Neuronal stem cell (in vitro differentiated cells): ENCODE measurements at places on chromosomes 11 and 22.
A peak's percentile ranks its signal among the peaks of the same experiment; 100 is the strongest.

- peaks cover 4% of the 10 kb centered on the region for H3K4me1 ChIP-seq
- H3K36me3 ChIP-seq, result no peaks in the 10 kb centered on the region
- H3K4me3 ChIP-seq, result no peak overlapping the region
- H3K27ac ChIP-seq, result no peak overlapping the region
These were observed 430.4 kb downstream of the TBC1D22A start for GRCh38 chr22:47192651-47193437.

DNA sequence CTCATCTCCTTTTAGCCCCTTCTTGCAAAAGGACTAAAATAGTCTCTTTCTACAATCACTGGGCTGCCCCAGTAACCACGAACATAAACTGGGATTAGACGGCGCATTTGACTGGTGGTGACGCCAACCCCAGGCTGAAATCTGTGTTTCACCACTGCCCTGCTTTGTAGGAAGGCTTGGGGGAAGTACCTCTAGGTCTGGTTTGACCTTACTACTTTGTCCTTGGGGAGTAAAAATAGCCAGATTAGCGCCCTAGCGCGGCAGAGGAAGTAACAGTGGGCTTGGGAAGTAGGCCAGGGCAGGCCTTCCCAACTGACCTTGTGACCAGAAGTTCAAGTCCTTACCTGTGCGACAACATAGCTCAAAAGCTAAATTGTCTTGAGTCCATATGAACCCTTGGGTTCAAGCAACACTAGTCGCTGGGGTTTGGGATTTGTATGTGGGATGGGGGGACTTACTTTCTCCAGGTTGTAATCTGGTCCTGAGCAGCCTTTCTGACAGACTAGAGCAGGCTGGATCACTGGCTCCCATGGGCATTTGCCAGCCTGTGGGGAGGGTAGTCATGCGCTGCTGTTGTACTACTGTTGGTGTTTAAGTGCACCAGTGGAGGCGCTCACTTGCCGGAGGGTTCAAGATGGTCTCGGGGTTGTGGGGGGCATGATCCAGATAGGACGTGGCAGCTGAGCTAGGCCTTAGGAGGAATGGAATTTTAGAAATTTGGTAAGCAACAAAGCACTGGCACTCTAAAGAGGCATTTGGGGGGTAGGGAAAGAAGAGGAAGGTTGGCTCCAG, 953 bp upstream of the PACS1 start:
- H3K4me1 ChIP-seq, result peaks cover 7% of the 10 kb centered on the region
- H3K4me3 ChIP-seq, result peak overlapping the region; percentile 97
- no peak for DNase-seq
- H3K27ac ChIP-seq, result peak overlapping the region; percentile 43

- H3K27me3 ChIP-seq, result peaks cover 67% of the 10 kb centered on the region
- H3K4me3 ChIP-seq, result no peak overlapping the region
These were observed 26.5 kb downstream of the KRTAP5-5 start for GRCh38 chr11:1656061-1656441.

DNA sequence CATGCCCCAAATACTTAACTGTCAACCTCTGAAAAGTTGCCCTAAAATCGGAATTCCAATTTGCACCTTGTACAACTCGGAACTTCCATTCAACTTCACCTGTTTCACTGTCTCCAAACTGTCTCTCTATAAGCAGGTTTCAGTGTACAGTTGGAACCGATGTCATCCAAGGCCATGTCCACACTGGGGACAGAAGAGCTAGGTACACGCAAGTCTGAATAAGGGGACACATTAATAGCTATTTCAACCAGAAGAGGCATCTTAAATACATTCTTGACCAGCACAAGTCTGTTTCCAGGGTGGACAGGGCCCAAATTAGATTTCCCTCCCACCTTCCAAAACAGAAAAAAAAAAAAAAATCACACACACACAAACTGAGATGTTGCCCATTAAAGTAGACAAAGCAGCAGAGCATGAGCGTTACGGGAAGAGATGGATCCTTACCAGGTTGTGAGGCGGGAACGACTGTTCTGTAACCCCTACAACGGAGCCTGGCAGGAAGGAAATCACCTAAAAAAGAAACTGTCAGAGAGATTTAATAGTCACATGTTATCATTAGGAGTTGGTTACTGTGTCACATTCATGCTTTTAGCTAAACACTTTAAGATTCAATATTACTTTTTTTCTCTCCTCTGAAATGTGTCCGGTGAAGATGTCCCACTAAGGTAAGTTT, 1.7 kb downstream of the CREBZF start:
- peaks cover 10% of the 10 kb centered on the region for H3K4me1 ChIP-seq
- H3K4me3 ChIP-seq, result peak overlapping the region; percentile 97
- H3K27ac ChIP-seq, result no peak overlapping the region
- no peaks in the 10 kb centered on the region for H3K27me3 ChIP-seq

DNA sequence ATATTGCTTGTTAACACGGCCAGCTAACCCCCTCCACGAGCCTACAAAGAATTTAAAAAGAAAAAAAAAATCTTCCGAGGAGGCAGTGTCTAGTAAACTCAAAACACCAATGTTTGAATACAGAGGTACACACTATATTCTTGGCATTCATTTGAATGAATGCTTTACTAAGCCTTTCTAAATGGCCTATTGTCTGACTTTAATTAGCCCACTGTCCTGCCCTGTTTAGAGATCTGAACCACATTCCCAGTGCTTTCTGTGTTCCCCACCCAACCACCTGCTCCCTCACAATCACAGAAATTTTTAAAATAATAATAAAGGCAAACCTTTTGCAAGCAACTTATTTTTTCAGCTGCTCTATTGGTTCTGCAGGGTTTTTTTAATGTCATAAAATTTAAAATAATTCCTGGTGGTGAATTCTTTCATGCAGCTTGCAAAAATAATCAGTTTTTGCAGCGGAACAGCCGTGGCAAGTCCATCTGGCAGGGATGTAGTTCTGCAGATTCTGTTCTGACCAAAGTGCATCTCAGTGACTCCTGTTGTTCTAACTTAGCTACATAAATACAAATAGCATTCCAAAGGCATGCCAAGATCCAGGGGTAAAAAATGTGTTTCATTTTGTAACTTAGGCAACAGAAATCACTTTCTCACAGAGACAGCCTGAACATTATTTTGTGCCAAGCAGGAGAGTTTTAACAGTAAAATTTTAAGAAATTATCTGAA, 23.8 kb downstream of the POU2AF2 start:
- peak; percentile 47 for DNase-seq
- H3K36me3 ChIP-seq, result no peaks in the 10 kb centered on the region
- peaks cover 3% of the 10 kb centered on the region for H3K4me1 ChIP-seq
- no peak overlapping the region for H3K4me3 ChIP-seq
- H3K27ac ChIP-seq, result no peak overlapping the region

DNA sequence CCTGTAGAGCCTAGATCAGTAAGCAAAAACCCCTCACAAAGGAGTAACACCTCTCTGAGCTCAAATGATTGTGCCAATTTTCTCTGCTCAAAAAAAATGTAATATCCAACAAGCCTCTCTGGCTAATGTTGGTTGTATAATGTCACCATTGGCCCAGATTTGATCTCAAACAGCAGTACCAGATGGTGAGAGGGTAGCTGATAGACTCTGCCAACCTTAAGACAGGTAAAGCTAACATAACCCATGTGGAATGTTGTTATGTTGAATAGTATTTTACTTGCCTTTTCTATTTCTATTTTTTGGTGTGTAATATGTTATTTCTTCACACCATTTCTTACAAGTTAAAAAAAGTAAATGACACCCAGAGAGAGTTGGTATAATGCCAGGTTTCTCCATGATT, 166.7 kb upstream of the GUCY1A2 start:
- no peaks in the 10 kb centered on the region for H3K27me3 ChIP-seq
- H3K4me3 ChIP-seq, result no peak overlapping the region
- no peak for DNase-seq
- H3K27ac ChIP-seq, result no peak overlapping the region

GRCh38 chr11:83459798-83460197, 173.6 kb upstream of the CCDC90B start:
- H3K4me3 ChIP-seq, result no peak overlapping the region
- peaks cover 22% of the 10 kb centered on the region for H3K4me1 ChIP-seq
- H3K27ac ChIP-seq, result no peak overlapping the region
- no peaks in the 10 kb centered on the region for H3K27me3 ChIP-seq

- no peak for DNase-seq
- no peak overlapping the region for H3K4me3 ChIP-seq
- peaks cover 14% of the 10 kb centered on the region for H3K36me3 ChIP-seq
- no peaks in the 10 kb centered on the region for H3K27me3 ChIP-seq
These were observed 49.9 kb downstream of the TSPAN18 start for GRCh38 chr11:44776551-44777208.

- H3K27me3 ChIP-seq, result no peaks in the 10 kb centered on the region
- no peaks in the 10 kb centered on the region for H3K36me3 ChIP-seq
- H3K27ac ChIP-seq, result no peak overlapping the region
These were observed 19.4 kb upstream of the VSTM5 start for GRCh38 chr11:93869830-93870229.
